ENCODE measurements at places on chromosomes 7 and 10.

GRCh38 chr7:157937406-157937805 lies 600.6 kb downstream of the DNAJB6 start:
- no peak for DNase-seq

GRCh38 chr10:3526727-3527501 lies 258.1 kb downstream of the KLF6 start:
- no peak for DNase-seq

DNA sequence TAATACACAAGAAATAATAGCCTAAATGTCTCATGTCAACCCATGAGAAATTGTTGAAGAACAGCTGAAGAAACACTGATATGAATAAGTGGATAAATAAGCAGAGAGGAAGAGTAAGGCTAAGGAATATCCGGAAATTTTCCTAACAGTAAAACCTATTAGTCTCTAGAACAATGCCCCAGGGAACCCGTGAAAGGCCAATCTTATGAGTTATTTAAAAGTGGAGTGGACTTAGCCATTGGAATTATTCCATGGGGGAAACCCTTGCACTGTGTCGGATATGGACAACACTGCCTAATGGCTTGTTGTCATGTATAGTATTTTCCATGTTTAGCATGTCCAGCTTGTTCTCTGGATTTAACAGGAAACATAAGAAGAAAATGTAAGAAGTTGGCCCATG lies 217.2 kb upstream of the PLXNA4 start:
- no peak for DNase-seq

DNA sequence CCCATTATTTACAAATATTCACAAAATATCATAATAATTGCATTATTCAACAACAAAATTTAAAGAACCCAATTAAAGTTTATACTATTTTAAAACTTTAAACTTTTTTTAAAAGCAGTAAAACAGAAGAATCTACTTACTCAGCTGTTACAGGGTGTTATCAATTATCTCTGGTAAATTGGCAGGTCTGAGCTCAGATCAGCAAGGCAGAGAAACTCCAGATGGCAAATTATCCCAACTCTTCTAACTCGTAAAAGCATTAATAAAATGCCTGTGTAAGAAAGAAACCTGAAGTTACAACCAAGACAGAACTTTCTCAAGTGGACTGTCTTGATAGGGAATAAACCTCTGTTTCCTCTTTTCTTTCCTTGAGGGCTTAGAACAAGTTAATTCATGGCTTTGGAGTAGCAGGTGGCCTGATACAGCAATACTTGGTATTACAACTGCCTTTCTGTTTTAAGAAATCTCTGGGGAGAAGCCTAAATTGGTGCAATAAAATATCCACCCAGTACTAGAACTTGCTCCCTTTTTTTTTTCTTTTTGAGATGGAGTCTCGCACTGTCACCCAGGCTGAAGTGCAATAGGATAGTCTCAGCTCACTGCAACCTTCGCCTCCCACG lies 275.3 kb upstream of the MKLN1 start:
- no peak for DNase-seq

DNA sequence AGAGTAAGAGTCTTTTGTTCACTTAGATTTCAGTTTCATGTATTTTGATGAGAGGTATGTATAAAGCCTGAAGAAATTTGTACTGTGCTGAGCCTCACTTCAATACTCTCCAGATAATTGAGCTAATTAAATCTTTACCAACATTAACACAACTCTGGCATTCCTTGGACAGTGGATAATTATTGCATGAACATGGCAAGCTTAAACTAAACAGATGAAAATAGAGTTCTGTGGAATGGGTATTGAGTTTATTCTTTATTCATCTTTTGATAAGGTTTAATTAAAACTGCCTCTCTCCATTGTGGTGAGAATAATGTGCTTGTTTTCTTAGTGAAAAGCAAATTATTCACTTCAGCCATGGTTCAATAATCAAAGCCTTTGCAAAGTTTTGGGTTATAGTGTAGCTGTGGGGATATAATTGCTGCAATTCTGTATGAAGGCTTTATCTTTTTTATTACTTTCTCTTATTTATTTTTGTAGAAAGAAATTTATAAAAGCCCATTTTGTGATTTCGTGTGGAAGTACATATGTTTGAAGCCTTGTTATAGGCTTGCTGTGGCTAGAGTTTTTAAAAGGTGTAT lies 126.4 kb upstream of the FZD1 start:
- DNase-seq: peak; percentile 4

- DNase-seq: no peak
Measured at GRCh38 chr7:154581251-154581890, 421.6 kb downstream of the PAXIP1 start.

GRCh38 chr10:102040305-102041050 lies 15.5 kb downstream of the ARMH3 start:
- no peak for DNase-seq

DNA sequence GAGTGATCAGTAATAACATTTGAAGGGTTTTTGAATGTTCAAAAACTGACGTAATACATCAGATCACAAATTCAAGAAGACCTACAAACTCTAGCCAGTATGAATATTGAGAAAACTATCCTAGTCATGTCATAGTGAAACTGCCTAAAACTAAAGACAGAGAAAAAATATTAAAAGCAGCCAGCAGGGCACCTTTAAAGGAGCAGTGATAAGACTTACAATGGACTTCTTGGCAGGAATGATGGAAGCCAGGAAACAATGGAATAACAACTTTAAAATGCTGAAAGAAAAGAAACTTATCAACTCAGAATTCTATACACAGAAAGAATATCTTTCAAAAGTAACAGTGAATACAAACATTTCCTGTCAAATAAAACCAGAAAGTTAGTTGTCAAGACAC lies 78.3 kb upstream of the CTBP2 start:
- no peak for DNase-seq

DNA sequence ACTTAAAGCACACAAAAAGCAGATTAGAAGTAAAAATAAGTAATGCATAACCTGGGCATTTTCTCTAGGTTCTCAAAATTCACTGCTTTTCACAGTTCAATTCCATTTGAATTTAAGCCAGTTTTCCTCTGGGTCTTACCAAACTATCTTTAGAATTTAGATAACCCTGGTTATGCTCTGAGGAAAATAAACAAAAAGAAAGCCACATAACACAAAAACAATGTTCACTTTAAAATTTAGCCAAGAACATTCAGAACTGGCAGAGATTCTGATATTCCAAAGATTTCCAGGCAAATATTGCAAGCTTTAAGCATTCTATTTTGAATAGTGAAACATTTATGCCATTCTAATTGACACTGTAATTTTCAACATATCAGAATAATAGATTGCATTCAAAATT lies 50.7 kb upstream of the PRKG1 start:
- no peak for DNase-seq

DNA sequence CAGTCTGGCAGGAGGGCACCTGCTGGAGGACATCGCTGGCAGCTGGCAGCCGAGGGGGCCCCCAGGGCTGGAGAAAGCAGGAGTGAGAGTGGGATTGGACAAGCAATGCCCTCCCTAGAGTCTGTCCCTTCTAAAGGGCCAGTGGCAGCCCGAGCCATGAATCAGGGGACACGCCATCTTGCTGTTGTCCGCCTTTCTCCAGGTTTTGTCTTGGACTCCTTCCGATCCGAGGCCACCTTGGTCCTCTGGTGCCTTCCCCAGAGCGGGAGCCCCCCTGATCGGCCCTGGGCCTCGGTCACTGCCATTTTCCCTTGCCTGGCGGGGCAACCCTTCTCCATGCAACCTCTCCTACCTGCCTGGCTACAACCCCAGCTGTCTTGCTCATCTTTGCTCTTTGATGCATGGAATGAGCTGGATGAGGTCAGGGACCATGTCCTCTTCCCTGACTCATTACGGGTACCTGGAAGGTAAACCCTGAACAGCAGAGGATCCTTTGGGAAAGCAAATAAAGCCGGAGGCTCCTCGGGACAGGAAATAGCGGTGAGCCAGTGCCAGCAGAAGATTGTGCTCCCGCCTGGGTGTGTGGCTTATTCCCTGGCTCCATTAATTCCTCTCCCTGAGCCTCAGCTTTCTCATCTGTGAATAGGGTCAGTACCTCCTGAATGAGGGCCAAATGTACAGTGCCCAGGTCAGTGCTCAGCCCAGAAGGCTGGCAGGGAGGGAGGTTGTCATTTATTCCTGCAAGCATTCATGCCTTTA lies 112.0 kb downstream of the GRK5 start:
- no peak for DNase-seq

GRCh38 chr10:59432207-59432900 lies 70.0 kb upstream of the FAM13C start:
- no peak for DNase-seq

- no peak for DNase-seq
Measured at GRCh38 chr10:115094416-115095140, 1.4 kb downstream of the ATRNL1 start.

GRCh38 chr7:101866328-101866727 lies 48.9 kb downstream of the CUX1 start:
- DNase-seq: no peak

- no peak for DNase-seq
Measured at GRCh38 chr7:46109437-46109836, 188.4 kb upstream of the IGFBP3 start.

DNA sequence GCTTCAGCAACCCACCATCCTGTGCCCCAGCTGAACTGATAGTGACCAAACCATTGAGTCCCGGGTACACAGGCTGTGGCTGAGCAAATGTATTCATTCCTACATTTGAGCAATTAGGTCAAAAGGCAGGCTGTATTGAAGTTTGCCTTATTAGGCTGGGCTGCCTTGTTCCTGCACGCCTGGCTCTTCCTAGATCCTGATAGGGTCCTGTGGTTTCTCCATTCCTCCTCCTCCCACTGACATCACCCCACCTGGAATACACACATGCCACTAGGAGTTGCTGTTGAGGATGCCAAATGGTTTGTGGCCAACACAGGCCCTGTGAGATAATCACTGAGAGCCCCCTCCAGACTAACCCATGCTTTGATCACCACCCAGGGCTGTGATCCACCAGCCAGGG lies 66.4 kb upstream of the FGFR2 start:
- DNase-seq: no peak

DNA sequence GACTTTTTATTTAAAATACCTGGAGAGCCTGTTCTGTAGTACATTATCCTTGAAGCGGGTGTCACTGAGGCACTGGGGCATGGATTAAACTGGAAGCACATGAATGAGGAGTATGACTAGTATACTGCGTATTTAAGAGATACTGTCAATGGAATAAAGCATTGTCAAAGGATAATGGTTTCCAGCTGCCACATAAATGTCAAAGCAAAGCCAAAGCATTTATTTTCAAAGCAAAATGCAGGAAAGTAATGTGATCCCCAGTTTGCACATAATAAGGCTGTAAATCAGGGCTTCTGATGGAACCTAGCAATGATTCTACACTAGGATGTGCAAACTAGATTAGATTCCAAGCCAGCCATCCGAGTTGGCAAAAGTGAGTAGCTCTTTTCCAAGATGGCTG lies 240.1 kb downstream of the POU6F2 start:
- DNase-seq: peak; percentile 63
